Sigmoid colon (tissue), 7 donors: ENCODE measurements at places on chromosomes 12 and 14. TPM values are rescaled to one million over a fixed set of nuclear protein-coding genes. Genes with fewer than 3 reads are reported as not detected.

FSCB gene
- not detected for total RNA-seq

CIT gene
- 5.4 TPM for total RNA-seq

DNA sequence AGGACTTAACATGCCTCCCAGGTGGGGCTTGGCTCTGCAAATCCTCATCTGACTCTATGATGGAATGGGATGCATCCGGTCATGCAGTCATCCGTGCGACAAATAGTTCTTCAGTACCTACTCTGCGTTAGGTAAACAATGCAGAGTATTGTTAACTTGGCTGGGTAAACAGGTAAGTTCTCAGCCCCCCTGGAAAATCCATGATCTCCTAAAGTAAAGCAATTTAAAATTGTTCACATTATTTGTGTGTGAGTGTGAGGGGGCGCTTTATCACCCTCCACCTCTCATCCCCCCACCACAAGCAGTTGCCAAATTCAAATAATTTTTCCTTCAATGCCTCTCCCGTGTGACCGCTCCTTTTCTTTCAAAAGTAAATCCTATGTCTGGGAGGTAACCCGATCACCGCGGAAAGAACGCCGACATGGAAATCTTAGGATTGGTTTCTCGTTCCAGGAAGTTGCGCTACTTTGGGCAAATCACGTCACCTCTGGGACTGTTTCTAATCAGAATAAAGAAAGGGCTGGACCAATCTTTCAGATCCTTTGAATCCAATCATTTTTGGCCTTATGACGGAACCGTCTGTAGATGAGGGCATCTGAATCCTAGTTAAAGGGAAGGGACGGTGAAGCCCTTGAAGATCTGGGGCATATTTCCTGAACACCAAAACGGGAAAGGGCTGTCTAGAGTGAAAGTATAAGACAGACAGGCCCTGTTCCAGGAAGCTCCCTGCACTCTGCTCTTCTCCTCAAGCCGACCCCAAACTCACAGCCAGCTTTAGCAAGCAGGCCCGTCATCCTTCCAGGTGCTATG is 44.0 kb upstream of the SINHCAF start:
- DNase-seq, result peak; percentile 66

- no peak for DNase-seq
Measured at GRCh38 chr12:19639781-19640415, 200.6 kb downstream of the AEBP2 start.

- no peak for DNase-seq
Measured at GRCh38 chr14:77198561-77198960, 17.0 kb downstream of the TMEM63C start.
